A673 (cell line): ENCODE measurements at places on chromosomes 1 and 21.

GRCh38 chr1:113675302-113675701 is 84.0 kb downstream of the PHTF1 start:
- no peak for DNase-seq

GRCh38 chr1:28790377-28791035 is 21.5 kb upstream of the OPRD1 start:
- no peak for DNase-seq

DNA sequence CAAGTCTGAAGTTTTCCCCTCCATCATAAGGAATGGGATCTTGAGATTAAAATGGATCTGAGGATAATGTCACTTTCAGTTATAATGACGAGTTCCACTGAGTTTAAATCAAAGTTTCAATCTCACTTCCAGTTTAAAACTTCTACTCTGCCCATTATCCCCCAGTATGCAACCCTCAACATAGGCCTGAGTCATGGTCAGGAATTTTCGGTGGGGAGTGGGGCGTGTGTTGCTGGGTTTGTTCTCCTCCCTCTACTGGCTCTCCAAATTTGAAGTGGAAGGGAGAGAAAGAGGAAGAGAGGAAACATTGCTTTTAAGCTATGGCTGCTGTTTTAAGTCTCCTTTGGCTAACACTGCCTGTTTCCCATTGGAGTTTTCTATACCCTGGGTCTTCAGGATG is 152.9 kb downstream of the TM2D1 start:
- no peak for DNase-seq

DNA sequence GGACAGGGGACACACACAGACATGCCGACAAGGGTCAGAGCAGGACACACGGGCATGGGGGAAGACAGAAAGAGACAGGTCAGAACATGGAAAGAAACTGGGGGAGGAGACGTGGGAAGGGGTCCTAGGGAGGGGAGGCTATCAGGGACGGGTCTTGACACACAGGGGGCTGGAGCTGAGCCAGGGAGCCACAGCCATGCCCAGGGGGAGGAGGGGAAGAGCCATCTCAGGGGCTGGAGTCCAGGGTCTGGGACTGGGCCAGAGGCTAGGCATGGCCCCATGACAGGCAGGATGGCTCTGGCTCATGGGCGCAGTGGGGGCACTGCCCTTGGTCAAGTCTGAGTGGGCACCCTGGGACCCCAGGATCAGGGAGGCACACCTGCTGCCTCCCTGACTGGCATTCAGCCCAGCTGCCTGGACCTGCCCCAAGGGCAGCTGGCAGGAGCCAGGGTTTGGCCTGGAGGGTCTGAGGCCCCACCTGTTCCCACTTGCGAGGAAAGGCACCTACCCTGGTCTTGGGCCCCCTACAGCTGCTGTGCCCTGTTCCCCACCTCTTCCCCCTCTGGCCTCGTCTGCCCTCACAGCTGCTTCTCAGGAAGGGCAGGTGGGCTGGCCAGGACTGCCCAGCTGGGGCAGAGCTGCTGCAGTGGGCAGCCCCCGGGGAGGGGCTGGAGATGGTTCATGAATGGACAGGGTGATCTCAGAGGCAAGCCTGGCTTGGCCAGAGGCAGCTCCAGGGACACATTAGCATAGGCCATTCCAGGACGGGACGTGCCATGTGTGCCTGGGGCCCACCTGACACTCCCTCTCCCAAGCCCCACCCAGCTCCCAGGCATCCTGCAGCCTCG is 42.9 kb downstream of the HSPG2 start:
- DNase-seq = no peak

- peak; percentile 35 for DNase-seq
Observed at GRCh38 chr1:117826540-117827078, 102.8 kb downstream of the GDAP2 start.

GRCh38 chr1:100671601-100672000 is 47.9 kb upstream of the VCAM1 start:
- no peak for DNase-seq

- DNase-seq = no peak
Observed at GRCh38 chr1:214184992-214185391, 96.0 kb upstream of the SMYD2 start.

DNA sequence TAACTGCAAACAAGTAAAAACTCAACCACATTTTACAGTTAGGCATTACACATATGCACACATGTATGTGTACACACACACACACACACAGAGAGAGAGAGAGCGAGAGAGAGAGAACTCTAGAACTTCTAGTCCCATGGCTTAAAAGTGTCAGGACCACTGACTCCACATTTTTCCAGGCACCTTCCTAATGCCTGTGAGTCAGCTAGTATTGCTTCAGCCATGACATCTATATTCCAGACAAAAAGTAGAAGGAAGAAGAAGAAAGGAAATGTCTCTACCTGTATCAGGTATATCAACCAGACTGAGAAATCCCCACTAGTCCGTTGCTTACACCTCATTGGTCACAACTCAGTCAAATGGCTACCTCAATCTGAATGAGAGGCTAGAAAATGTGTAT is 31.9 kb upstream of the TACSTD2 start:
- no peak for DNase-seq

DNA sequence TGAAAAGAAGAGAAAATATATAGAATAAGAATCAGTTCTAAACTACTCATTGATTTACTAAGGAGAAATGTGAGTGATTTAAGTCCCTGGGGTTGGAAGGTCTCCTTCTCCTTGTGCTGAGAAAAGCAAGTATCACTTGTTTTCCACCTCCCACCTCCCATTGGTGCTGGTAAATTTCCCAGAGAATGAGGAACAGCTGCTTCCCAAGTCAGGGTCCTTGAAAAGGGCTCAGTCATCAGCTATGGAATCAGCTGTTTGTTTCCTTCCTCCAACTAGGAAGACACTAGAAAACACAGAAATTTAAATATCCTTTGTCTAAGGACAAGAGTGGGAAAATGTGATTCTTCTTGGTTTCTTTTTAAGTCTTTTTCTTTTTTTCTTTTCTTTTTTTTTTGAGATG is 131.3 kb upstream of the C1orf21 start:
- DNase-seq = no peak
